T-helper 2 cell (primary cell): ENCODE measurements at places on chromosomes 5 and 9.

DNA sequence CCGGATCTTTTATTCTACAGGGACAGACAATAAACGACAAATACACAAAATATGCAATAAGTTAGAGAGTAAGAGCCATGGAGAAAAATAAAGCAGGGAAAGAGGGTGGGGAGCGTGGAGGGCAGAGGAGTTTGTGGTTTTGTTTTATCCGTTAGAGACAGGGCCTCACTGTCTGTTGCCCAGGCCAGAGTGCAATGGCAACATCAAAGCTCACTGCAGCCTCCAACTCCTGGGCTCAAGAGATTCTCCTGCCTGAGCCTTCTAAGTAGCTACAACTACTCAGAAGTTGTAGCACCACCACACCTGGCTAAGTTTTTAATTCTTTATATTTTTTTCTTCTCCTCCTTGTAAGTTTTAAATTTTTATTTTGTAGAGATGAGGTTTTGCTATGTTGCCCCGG is 54.5 kb upstream of the CTNNA1 start:
- no peak for DNase-seq

DNA sequence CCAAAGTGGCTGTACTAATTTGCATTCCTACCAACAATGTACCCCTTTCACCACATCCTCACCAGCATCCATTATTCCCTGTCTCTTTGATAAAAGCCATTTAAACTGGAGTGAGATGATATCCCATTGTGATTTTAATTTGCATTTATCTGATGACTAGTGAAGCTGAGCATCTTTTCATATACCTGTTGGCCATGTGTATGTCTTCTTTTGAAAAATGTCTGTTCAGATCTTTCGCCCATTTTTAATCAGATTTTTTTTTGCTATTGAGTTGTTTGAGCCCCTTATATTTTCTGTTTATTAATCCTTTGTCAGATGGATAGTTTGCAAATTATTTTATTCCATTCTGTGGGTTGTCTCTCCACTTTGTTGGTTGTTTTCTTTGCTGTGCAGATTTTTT is 121.0 kb upstream of the LRRTM2 start:
- DNase-seq: no peak

GRCh38 chr9:34250721-34251120 is 71.9 kb downstream of the UBAP1 start:
- no peak for DNase-seq

GRCh38 chr9:16289639-16290038 is 580.8 kb downstream of the BNC2 start:
- DNase-seq: no peak

DNA sequence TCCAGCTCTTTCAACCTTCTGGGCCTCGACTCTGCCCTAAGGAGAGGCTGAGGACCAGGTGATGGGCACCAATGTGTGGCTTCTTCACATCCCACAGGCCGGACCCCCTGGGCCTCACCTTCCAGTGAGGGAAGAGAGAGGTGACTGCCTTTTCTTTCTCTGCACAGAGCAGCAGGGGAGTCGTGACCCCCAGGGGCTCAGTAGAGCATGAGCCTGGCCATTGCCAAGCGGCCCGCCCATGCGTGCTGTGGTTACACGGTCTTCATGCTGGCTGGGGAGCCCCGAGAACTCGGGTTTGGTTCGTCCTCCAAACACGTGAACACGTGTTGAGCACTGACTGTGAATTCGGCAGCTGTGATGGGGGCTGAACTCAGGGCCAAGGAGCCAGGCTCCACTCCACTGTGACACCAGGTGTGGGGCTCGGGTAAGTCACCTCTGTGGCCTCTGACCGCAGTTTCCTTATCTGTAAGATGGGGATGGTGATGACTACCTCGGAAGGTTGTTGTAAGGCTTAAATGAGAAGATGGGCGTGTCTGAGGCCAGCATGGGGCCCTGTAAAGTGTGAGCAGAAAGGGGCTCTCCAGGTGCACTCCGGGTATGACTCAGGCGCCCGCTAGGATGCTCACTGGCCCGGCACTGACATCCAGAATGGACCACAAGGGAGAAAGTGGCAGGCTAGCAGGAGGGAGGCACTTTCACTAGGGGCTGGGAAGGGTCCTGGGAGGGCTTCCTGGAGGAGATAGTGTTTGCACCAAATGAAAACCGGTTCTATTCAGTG is 13.4 kb upstream of the GRHPR start:
- DNase-seq: peak; percentile 74

DNA sequence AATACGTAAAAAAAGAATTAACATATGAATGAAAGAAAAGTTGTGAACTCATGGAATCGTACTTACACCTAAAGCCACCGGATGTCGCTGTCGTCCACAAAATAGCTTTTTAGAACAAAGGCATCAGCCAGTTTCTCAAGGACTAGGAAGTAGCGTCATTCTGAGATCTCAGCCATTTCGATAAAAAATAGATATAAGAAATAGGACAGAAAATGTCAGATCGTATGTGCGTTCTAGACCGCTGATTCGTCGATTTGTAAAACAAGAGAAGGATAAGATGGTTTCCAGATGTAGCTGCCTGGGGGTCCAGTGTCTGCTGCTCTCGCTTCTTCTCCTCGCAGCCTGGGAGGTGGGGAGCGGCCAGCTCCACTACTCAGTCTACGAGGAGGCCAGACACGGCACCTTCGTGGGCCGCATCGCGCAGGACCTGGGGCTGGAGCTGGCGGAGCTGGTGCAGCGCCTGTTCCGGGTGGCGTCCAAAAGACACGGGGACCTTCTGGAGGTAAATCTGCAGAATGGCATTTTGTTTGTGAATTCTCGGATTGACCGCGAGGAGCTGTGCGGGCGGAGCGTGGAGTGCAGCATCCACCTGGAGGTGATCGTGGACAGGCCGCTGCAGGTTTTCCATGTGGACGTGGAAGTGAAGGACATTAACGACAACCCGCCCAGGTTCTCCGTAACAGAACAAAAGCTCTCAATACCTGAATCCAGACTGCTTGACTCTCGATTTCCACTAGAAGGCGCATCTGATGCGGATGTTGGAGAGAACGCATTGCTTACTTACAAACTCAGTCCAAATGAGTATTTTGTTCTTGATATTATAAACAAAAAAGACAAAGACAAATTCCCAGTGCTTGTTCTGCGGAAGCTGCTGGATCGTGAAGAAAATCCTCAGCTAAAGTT is at the start of gene PCDHA10:
PCDHA10 (plus strand) TSS at position 126 of the 903 bp plus-strand sequence; CDS start at position 278, 152 bp downstream.
- no peak for DNase-seq

DNA sequence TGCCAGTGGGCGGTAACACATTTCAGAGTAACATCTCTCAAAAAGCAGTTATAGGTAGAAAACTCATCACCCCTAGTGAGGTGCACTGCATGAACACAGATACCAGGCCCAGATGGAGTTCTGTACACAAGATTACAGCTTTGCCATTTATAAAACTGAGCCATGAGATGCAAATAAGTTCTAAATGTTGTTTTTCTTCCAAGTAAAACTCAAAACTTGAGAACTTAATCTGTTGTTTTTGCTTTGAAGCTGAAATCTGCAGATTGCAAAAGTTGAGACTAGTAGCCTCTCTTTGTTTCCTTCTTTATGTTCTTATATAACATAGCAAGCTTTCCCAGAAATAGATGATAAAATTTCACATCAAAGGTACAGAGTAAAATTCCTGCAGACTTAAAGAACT is 434.1 kb downstream of the PLK2 start:
- no peak for DNase-seq

DNA sequence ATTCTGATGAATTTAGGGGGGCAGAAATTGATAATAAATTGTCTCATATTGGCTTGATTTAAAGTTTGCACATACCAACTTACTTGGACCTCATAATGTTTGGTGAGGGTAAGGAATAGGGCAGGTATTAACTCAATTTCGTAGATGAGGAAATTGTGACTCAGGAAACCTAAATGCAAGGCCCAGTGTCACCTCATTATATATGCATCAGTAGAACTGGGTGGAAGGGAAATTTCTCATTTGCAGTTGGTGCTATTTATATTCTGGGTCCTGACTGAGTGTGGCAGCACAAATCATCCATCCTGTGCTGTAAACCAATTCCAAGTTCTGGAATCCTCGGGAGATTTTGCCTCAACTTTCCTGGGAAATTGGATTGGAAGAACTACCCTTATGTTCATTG is 103.0 kb downstream of the SPATA31D1 start:
- no peak for DNase-seq
